Bronchial epithelial cell (primary cell): ENCODE measurements at places on chromosomes 2 and 18. TPM values are rescaled to one million over a fixed set of nuclear protein-coding genes. Genes with fewer than 3 reads are reported as not detected.
A peak's percentile ranks its signal among the peaks of the same experiment; 100 is the strongest.

- DNase-seq: peak; percentile 91
Observed at GRCh38 chr18:23871410-23871809, 143.1 kb upstream of the TTC39C start.

The LYPD1 gene
- under 0.01 TPM in 1 of 2 replicates, not detected in the other for total RNA-seq

DNA sequence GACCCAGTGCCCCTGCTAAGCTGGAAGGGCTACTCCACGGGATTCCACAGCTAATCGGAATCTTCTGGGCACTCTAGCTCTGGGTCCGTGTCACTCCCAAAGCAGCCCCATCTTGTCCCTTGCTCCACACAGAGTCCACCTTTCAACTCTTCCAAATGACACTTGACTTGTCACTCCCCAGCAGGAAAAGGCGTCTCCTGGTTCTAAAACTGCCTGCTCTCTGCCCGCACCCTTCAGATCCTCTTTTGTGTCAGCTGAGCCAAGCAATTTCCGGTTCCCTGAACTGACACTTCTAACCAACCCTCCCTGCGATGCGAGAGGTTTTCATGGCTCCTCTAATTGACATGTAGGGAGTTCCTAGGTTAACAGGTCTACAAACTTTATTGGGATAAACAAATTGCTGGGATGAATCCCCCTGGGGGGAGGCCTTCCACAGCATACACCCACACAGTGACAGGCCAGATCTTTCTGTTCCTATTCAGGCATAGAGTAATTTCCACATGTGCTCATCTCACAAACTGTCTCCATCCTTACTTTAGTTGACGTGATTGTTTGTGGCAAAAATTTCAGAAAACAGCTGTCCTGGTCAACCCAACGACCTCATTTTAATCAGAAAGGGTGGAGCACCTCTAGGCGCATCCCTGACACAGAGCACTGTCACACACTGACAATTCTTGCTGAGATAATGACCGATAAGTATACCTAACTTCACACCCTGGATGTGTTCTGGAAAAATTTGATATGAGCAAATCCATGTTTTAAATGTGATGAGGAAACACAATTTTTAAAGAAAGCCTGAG, 104.9 kb downstream of the RBMS1 start:
- no peak for DNase-seq

DNA sequence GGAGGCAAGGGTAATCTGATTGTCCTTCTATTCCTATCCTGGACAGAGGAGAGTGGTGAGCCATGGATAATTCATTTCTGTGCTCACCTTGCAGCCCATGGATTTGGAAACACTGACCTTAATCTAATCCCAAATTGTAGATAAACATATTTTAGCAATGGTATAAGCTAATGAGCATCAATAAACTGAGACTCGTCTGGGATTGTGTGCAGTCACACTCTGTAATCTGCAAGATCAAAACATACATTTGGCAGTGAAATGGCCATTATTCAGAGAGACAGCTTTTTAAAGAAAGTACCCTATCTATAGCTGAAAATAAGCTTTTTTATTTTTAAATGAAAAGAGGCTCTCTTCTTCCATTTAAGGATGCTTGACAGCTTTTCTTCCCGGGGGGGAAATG, 506.5 kb downstream of the NRXN1 start:
- DNase-seq: no peak

- no peak for DNase-seq
Observed at GRCh38 chr2:118812552-118812951, 34.9 kb downstream of the EN1 start.

DNA sequence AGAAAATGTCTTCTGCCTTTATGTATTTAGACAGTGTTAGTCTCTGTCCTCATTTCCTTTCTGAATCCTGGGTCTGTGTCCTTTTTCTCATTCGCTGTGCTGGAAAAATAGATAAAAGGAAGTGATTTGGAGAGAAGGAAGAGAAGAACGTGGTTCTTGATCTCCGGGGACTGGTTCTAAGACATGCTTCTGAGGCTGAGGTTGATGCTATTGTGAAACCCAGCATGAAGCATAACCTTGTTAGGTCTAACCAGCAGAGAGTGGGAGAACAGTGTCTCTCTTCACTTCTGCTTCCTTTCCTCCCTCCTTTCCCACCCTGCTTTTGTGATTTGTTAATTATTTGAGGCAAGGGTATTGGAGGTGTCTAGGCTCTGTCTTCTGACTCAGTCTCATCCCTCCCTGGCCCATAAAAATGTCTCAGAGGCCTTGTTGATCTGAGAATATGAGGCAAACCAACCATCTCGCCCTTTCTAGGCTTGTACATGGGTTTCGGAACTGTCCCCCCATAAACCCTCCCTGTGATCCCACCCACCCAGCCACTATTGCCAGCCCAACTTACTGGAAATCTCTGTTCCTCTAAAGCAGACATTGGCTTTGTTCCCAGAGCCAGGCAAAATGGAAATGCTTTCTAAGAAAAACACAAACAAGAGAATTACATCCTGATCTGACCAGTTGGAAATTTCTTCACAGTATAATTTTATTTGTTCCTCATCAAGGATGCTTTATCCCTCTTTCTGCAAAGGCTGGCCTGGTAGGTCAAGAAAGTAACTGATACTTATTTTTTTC, 360.6 kb upstream of the TNP1 start:
- no peak for DNase-seq

GRCh38 chr18:50992351-50992762, 24.5 kb downstream of the ELAC1 start:
- DNase-seq: no peak

DNA sequence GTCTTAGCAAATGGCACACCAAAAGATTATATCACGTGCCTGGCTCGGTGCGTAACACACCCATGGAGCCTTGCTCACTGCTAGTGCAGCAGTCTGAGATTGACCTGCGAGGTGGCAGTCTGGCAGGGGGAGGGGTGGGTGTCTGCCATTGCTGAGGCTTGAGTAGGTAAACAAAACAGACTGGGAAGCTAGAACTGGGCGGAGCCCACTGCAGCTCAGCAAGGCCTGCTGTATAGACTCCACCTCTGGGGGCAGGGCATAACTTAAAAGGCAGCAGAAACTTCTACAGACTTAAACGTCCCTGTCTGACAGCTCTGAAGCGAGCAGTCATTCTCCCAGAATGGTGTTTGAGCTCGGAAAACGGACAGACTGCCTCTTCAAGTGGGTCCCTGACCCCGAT, 55.9 kb upstream of the FSHR start:
- DNase-seq: no peak

- DNase-seq: no peak
Observed at GRCh38 chr2:42813763-42814162, 21.4 kb upstream of the HAAO start.

DNA sequence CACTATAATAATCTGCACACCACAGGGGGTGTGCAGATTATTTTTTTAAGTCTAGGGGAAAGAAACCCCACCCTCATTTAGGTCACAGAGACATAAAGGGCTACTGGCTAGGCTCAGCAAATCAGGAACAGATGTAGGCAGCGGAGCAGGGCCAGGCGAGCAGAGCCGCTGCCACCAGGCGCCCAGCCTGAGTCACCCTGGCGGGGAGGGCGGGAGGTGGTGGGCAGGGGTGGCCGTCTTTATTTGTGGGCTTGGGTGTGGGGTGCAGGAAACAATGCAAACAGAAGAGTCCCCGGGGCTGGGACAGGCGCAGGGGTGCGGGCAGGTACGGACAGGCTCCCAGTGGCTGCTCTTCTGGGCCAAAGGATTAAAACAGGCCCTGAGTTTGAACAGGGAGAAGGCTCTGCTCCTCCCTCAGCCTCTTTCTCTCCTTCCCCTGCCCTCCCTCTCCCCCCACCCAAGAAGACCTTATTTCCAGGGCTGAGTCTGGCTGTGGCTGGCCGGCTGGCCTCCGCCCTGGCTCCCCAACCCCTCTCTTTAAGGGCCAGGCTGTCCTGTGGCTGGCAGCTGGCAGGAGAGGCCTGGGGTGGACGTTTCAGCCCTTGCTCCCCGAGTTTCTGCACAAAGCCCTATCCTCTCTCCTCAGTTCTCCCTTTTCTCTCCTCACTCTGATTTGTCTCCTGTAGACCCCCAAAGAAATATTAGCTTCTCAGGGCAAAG, 142.9 kb upstream of the SMAD2 start:
- peak; percentile 79 for DNase-seq
